ENCODE measurements at places on chromosomes 2 and 18.

- peak; percentile 31 for DNase-seq
Measured at GRCh38 chr2:152573168-152573567, 144.1 kb downstream of the PRPF40A start.

GRCh38 chr2:160632084-160632975, 138.7 kb upstream of the RBMS1 start:
- DNase-seq, result no peak

DNA sequence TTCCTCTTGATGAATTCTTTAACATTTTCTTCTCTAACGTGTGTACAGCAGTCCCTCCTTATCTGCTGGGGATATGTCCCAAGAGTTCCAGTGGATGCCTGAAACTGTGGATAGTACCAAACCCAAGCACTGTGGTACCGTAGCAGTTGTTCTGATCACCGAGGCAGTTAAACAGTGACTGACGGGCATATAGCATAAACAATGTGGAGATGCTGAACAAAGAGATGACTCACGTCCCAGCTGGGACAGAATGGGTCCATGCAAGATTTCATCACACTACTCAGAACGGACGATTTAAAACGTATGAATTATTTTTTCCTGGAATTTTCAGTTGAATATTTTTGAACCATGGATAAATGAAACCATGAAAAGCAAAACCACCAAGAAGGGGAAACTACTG, 54.5 kb upstream of the SPAG16 start:
- DNase-seq, result no peak

- DNase-seq, result no peak
Measured at GRCh38 chr2:11778416-11778815, 32.0 kb downstream of the LPIN1 start.

DNA sequence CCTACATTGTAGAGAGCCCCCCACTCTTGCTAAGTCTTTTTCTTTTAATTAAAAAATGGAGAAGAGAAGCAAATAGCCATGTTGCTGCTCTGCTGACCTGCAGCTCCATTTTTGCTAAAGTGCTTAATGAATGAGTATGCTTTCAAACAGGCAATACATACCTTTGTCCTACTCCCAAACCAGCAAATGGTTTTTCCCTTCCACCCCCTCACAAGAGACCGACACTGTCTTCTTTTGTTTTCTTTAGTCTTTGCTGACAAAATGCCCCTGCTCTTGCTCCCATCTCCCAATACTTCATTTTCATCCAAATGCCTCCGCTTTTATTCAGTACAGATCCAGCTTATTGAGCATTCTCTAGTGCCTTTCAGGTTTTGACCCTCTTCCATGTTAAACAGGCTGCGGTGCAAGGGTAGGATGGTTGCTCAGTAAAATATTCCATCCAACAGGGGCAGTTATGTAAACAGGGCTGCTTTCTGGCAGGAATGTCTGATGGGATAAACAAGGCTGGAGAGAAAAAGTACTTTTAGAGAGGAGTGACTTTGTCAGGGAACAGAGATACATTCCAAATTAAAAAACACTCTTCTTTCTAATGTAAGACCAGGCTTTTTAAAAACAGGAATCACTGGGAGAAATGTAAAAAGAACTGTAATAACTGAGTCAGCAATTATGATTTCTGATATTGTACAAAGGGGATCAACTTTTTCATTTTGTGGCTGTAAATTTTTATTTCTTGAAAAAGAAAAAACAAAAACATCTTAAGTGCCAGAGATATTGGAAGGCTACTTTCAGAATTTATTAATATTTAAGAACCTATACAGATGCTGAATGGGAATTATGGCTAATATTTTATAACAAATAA, 136.8 kb downstream of the MEP1B start:
- no peak for DNase-seq

DNA sequence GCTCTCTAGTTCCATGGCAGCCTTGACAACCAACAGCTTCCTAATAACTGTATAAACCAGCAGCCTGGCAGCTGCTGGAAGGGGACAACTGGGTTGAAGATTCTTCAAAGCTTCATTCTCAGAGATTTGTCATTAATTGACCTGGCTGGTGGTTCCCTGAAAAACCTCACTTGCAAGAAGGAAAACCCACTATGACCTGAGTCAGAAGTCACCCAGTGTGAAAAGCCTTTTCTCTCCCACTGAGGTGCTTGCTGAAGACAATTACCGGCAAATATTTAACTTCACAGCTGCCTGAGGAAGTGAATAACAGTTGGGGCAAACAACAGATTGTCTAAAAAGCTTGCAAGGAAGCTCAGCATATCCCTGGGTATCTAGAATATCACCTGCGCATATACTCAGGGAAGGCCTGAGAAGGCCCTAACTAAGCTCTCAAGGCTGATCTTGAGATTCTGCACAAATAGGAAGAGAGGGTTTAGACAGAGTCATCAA, 49.9 kb downstream of the CRACDL start:
- no peak for DNase-seq

DNA sequence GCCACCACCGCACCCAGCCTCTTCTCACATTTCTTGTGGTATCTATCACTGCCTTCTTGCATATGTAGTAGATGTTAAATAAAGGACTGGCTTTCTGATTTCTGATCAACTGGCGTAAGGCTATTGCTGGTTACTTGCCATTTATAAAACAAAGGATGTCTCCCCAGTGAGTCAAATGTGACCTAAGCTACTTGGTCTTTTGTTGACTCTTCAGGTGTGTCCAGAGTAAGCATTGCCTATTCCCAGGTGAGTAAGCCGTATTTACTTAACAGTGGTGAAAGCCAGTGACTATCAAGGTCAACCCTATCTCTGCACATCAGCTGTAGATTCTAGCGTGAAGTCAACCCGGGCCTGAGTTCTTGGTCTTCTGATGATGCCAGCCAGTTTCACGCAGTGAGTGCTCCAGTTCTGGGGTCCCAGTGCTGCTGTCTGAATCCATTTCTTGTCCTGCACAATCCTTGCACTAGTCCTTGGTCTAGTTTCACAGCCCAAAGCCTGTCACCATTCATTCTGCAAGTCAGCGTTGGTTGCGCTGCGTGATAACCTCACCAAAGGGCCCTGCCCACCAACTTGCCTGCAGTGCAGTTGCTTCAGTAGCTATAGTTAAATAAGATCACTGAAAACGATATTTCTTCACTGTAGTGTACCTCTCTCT, 120.2 kb downstream of the GBX2 start:
- DNase-seq, result no peak

GRCh38 chr2:25692737-25693445, 19.5 kb upstream of the DTNB start:
- no peak for DNase-seq

DNA sequence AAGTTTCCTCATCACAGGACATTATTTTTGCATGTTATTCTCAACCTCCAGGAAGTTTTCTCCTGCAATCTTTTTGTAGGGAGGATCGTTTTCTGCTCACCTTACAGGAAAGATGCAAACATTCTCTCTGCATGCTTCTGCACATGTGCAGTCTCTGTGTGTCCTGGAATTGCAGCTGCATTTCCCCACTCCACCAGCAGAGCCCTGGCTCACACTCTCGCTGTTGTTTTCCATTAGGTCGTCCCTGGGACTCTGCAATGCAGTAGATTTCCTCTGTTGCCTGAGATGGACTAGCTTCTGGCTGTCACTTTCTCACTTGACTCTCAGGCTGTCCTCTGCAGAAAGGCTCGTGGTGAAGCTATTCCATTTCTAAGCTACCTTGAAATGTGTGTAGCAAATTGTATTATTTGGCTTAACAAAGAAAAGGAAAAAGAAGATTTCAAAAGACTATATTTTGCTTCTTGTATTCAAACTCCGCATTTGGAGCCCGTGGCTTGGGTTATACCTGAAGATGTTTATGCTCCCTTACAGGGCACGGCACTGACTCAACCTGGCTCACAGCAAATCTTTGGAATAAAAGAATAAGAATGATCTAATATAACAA, 346.7 kb downstream of the RAD51AP2 start:
- no peak for DNase-seq

DNA sequence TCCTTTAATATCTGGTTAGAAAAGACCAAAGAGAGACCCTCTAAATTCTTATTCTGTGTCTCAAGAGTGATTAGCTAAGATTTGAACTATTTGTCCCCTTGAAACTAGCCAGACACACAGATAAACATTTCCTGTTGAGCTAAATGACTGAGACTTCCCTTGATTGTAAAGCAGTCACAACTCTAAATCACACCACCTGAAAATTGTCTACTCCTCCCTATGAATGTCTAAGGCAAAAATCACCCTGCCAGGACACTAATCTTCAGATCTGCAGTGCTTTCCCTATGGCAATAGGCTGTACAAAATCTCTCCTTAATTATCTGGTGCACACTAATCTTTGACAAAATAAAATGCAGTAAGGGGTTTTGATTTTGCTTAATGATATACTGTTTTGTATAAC, 200.5 kb upstream of the GULP1 start:
- DNase-seq, result no peak

DNA sequence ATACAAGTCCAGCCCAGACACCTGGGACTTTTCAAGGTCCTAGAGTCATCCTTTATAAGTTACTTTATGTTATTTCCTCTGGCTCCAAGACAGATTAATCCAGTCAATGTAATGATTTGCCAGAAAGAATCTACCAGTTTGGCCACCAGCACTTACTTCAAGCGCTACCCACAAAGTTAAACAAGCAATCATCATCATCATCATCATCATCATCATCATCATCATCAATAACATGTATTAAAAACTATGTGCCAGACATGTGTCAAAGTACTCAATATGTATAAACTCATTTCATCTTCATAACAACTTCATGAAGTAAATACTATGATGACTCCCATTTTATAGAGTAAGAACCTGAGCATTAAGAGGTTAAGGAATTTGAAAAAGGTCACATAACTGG, 64.3 kb downstream of the LRP2 start:
- no peak for DNase-seq

- DNase-seq, result no peak
Measured at GRCh38 chr2:54040250-54040649, 69.5 kb upstream of the PSME4 start.

DNA sequence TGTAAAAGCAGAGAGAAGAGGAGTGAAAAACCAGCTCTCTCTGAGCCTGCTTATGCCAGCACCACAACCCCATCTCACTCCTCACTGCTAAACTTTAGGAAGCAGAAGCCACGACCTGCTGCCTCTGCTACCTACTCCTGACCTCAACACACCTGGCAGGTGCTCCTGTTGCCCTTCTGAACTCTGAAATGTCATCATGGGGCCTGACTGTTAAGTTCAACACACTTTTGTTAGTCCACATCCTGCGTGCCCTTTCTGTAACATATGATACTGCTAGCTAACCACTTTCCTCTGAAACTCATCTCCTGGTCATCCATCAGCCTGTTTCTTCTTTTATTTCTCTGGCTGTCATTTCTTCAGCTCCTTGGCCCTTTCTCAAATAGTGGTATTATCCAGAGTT, 118.1 kb downstream of the EPB41L3 start:
- no peak for DNase-seq

DNA sequence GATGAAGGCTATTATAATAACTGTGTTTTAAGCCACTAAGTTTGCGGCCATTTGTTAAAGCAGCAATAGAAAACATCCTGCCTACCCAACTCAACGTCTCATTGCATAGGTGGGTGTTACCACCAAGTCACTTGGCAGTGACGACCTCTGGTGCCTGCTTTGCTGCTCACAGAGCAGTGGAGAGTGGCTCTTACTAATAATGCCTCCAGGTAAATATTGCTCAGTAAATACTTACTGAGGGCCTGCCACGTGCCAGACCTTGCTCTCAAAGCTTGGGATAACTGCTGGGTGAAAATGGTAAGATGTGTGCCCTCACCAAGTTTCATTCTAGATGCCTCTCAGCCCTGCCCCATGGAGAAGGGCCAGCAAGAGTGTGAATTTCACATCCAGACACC, 27.7 kb downstream of the ITGA6 start:
- DNase-seq, result no peak

DNA sequence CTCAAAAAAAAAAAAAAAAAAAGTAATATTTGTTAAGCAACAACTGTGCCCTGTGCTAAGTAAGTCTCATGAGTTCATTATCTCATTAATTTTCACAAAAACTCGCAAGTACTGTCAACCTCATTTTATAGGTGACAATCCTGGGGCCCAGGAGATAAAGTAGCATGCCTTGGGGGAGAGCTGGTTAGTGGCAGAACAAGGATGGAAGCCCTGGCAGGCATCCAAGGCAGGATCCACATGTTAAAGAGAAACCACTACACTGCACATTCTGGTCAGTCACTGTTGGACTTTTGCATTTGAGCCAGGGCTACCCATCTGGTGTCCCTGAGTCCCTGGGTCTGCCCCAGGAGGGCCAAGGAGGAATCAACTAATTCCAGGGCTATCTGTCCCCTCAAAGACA, 54.6 kb downstream of the ZFP36L2 start:
- no peak for DNase-seq

- DNase-seq, result no peak
Measured at GRCh38 chr18:72233106-72233505, 311.0 kb downstream of the CBLN2 start.

- peak; percentile 68 for DNase-seq
Measured at GRCh38 chr18:74040459-74041332, 106.9 kb downstream of the FBXO15 start.

DNA sequence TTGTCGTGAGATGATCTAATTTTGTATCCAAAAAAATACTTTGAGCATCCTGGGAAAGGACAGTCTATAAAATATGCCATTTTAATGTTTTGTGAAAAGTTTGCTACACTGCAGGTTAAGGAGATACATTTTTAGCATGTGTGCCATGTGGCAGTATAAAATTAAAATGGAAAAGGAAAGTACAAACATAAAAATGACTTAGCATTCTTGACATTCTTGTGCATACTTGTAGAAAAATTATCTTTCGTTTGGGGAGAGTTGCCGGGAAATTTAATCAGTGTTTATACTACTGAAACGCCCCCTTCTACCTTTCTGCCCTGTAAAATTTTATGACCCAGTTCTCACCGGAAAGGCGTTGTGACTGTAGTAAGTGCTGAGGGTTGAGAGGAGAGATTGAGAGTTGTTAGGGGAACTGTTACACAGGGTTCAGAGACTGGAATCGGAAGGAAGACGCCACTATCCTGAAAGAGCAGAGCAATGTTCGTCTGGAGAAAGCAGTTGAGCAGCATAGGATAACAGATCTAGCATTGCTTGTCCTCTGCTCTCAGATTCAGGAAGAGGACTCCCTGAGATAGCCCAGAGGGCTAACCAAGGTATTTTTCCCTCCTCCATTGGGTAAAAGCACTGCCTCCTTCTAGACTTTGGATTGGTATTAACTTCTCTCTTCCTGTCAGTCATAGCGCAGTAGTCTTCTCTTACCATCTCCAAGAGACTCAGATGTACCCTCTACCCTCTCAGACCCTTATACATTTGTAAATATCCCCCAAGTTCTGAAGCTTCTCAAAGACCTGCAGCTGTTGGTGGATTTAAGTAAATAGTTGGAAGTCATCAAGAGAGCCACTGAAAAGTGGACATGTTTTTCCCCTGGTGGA, 2.7 kb downstream of the CDH20 start:
- no peak for DNase-seq

DNA sequence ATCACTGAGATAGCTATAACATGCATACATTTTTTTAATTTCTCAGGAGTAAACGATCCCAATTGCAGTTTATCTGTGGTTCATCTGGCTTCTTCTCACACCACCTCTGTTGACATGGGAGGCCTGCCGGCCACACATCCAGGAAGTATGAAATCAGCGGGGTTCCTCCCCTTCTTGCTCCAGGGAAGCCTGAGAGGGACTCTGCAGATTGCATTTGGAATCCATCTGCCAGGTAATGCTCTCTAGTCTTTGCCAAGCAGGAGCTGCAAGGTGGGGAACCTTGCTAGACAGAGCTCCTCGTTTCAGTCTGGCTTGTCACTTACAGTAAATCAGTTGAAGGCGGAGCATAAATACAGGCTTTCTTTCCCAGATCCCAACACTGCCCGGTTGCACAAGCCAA, 49.9 kb downstream of the SOX11 start:
- DNase-seq, result no peak

All from stimulated activated CD4-positive, alpha-beta T cell treated with anti-CD3 and anti-CD28 coated beads, Interleukin-2, amount 100 ng/mL, for 48 hours (primary cell).